A172 (cell line): ENCODE measurements at places on chromosomes 16 and 17.
A peak's percentile ranks its signal among the peaks of the same experiment; 100 is the strongest.

DNA sequence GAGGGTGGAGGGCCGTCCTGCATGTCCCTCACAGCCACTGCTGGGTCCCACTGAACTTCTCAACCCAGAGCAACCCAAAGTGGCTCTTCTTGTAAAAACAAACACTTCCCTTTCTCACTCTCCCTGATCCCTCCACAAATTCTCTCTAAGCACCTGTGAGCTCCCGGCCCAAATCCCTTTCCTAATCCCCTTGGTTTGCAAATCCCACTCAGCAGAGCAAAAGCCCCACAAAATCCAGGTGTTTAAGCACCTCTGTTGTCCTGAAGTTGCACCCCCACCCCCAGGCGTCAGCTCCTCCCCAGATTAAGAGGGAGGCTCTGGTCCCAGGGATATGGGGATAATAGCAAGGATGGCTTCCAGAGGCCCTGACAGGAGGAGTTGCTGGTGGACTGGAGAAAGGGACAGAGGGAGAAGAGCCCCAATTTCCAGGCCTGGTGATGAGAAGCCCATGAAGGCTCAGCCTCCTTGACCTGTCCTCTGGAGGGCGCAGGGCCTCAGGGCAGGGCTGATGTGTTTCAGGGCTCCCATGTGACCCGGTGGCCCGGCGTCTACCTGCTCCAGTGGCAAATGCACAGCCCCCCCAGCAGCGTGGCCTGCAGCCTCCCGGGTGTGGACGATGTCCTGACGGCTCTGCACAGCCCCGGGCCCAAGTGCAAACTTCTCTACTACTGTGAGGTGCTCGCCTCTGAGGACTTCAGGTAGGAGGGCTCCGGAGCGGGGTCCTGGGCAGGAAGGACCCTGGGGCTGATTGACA is 23.0 kb downstream of the NAGPA start:
- no peak for DNase-seq

- no peak for DNase-seq
These were observed 15.7 kb downstream of the CRLF3 start for GRCh38 chr17:30808785-30809286.

DNA sequence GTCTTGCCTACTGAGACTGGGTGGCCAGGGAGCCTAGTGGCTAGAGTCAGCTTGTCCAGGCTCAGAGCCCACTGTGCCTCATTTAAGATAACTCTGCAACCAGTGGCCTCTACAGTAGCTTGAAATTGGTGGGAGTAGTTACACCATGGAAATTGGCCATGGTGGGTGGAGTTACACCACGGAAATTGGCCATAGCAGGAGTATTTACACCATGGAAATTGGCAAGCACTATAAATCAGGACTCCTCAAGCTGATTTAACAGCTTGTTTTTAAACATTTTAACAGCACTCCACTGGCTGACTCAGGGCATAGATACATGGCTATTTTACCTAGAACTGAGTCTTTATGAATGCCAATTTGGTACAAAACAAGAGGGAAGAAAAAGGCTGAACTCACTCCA is 27.7 kb upstream of the AKTIP start:
- no peak for DNase-seq

- peak; percentile 22 for DNase-seq
These were observed 488 bp downstream of the TFAP4 start for GRCh38 chr16:4272114-4272956.

DNA sequence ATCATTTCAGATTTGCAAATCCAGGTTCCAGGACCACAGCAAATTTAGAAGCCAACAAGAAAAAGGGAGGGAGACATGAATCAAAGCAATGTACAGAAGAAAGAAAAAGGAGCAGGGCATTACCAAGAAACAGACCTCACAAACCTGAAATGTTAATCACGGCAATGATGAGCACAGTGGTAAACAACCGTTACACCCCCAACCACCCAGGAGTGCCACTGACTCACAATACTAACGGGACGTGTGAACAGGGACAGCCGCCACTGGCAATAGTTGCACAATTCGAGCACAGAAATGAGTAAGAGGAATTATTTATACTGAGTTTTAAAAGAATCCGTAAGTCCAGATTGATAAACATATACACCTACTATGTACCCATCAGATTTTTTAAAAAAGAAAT is 13.8 kb downstream of the USP22 start:
- DNase-seq: no peak

- no peak for DNase-seq
These were observed 2.2 kb downstream of the HID1 start for GRCh38 chr17:74970395-74970794.

- no peak for DNase-seq
These were observed 26.0 kb downstream of the MSI2 start for GRCh38 chr17:57282296-57282695.

DNA sequence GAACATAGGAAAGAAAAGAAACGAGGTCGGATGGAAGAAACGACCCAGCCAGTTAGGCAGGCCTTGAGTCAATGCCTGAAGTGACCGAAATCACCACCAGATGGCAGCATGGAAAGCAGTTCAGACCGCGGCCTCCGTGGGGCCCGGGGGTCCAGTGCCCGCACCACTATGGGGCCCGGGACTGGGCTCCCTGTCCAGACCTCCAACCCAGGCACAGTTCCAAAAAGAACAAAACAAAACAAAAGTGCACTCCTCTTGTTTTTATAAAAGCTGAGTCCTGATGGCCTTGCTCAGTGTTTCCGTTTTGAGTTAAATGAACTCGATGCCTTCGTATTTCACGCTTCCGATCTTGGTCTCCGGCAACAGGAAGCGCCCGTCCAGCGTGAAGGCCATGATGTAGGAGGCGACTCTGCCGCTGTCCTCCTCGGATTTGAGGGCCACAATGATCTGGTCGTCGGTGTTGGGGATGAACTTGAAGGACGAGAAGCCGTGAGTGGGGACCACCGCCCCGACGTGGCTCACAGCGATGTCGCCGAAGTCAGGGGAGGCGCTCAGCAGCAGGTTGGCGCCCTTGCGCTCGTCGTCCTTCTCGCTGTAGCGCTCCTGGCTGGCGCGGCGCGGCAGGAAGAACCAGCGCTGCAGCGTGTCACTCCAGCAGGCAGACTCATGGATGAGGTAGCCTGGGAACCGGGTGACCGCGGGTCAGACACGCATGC is 13.7 kb upstream of the LGALS3BP start:
- peak; percentile 32 for DNase-seq

DNA sequence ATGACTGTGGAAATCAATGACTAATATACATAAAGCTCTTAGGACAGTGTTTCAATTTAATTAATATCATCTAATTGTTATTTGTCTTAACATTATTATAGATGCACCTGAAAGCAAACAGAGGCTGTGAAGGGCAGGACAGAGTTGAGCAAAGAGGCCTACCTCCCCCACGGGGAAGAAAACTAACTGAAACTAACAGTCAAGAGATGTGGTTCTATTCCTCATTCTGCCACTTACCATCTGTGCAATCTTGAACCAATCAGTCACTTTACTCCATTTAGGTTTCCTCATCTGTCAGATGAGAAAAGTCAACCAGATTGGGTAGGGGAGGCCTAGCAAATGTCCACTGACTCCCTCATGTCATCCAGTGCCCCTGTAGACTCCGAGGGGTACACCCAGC is 59.1 kb downstream of the C17orf67 start:
- no peak for DNase-seq

DNA sequence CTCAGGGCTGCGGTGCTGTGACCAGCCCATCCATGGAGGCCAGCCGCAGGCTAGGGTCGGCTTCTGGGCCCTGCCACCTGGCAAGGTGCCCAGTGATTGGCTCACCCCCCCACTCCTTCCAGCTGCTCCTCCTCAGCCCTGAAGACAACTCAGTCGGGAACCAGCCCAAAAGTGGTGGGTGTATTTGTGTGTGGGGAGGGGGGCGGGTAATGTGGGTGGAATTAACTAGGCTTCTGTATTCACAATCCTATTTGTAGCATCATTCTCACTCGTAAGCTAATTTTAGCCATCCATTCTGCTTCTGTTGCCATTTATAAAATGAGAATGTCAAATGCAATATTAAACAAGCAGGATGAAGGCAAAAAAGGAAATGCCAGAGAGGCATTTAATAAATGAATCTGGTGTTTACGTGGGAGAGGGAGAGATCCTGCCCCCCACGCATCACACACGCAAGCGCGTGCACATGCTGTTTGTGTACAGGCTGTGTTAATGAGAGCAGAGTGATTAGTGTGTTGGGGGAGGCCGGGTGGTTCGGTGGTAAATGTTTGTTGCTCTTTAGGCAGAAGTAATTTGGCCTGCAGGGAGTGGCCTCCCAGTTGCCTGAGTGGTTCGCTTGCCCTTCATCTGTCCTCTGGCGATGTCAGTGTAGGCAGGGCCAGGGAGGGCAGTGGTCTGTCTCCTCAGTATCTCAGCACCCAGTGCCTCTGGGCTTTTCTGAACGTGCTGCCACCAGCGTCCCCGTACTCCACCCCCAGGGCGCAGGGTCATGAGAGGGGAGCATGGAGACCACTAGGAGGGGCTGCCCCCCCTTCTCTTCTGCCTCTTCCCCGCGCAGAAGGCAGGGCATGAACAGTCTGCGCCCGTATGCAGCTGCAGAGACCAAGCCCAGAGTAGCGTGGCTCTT is 140.1 kb downstream of the CCDC182 start:
- no peak for DNase-seq

DNA sequence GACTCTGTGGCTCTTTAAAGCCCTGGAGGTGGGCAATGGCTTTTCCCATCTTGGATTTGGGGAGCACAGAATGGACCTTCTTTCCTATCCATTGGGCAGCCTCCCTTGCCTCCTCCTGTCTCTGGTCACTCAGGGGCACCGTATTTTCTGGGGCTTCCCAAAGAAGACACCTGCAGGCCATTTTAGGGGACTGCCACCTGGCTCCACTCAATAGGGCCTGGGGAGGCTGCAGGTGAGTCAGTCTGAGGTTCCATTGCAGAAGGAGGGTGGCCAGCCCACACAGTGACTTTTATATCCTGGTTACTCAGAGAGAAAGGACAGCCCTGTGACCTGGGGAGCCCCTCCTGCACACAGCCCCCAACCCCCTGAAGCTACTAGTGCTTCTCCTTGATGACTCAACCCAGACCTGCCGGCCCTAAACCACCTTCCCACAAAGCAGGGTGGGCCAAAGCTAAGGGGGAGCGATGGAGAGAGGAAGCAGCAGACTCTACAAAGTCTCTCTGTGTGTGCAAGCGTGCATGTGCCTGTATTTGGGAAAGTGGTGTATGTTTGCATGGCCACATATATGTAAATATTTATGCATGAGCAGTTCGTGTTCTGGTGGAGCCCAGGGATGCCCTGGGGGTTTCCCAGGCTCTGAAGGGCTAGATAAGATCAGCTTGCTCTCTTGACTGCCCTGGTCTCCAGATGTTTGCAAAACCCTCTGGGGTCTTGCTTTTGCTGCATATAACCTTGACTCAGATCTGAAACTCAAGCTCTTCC is 5.0 kb downstream of the CX3CL1 start:
- peak; percentile 33 for DNase-seq

DNA sequence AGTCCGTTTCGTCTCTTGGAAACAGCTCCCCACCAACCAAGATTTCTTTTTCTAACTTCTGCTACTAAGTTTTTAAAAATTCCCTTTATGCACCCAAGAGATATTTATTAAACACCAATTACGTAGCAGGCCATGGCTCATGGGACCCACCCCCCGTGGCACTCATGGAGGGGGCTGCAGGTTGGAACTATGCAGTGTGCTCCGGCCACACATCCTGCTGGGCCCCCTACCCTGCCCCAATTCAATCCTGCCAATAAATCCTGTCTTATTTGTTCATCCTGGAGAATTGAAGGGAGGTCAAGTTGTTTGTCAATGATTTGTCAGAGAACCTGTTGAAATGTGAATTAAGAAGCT is 48.2 kb downstream of the IL21R start:
- DNase-seq: no peak

- no peak for DNase-seq
These were observed 16.9 kb downstream of the NXN start for GRCh38 chr17:962670-963069.
